ENCODE measurements at places on chromosomes 5 and 9. TPM values are rescaled to one million over a fixed set of nuclear protein-coding genes. Genes with fewer than 3 reads are reported as not detected.

- DNase-seq = no peak
Observed at GRCh38 chr9:100584951-100585350, 7.1 kb downstream of the CAVIN4 start.

- DNase-seq = no peak
Observed at GRCh38 chr9:30078195-30078594, 2306.2 kb upstream of the ACO1 start.

- DNase-seq = no peak
Observed at GRCh38 chr5:159340511-159340910, 10.2 kb upstream of the IL12B start.

DNA sequence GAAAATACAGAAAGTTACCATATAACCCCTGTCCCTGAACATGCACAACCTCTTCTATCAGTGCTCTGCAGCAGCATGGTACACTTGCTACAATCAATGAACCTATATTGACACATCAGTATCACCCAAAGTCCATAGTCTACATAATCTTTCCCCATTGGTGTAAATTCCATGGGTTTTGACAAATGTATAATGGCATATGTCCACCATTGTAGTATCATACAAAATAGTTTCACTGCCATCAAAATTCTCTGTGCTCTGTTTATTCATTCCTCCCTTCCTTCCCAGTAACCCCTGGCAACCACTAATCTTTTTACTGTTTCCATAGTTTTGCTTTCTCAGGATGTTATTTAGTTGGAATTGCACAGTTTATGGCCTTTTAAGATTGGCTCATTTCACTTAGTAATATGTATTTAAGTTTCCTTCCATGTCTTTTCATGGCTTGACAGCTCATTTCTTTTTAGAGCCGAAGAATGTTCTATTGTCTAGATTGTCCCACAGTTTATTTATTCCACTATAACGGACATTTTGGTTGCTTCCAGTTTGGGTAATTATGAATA lies 1707.0 kb downstream of the EFNA5 start:
- no peak for DNase-seq

SECISBP2 gene
- total RNA-seq = 100 TPM

- peak; percentile 87 for DNase-seq
Observed at GRCh38 chr5:149371296-149371962, 7.7 kb downstream of the IL17B start.

- DNase-seq = no peak
Observed at GRCh38 chr5:10684303-10685086, 76.5 kb downstream of the DAP start.

RUSC2 gene
- 5.5 TPM for total RNA-seq

- DNase-seq = no peak
Observed at GRCh38 chr5:2109566-2109965, 226.8 kb upstream of the IRX4 start.

OCLN gene
- total RNA-seq = 85.3 TPM

DNA sequence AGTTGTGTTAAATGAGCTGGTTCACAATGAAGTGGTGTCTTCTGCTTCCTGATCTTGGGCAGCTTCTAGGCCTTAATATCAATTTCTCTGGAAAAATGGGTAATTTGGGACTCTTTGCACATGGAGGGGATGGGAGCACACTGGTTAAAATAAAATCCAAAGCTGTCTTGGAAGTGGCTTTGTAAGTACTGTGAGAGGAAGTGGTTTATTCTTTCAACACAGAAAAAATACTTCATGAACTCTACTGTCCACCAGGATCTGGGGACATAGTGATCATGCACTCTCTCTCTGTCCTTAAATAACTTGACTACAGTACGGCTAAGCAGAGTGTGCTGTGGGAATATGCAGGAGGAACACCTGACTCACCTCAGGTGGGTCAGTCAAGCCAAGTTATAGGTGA lies 2.4 kb downstream of the PCYOX1L start:
- DNase-seq = no peak

TAF11L5 gene
- not detected for total RNA-seq

- DNase-seq = no peak
Observed at GRCh38 chr5:154275566-154275965, 85.0 kb downstream of the GALNT10 start.

DNA sequence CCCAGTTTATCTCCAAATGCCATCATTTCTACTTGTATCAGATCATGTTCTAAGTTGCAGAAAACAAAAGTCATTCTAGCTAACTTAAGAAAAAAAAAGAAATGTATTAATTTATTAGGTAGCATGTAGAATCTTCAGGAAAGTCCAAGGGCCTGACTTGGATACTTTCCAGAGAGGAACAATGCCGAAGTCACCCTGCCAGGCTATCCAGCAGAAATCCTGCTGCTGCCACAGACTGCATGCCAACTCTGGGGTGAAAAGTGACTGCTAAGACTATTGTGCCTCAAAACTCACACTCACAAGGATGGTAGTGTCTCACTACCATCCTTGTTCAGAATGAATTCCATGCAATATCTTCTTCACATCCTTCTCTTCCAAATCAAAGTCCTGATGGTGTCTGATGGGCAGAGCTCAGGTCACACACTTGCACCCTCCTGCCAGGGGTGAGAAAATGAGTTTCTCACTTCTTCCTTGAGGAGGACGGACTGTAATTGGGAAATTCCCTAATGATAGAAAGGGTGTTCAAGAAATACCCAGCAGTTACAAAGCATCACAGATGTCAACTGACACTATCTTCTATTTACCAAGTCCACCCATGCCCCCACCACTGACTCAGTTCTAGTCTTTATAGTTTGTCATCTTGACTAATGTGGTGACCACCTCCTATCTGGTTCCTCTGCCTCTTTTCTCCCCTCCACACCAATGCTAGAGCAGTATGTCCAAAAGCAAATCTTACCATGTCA lies 279.4 kb downstream of the CWC27 start:
- DNase-seq = no peak

DNA sequence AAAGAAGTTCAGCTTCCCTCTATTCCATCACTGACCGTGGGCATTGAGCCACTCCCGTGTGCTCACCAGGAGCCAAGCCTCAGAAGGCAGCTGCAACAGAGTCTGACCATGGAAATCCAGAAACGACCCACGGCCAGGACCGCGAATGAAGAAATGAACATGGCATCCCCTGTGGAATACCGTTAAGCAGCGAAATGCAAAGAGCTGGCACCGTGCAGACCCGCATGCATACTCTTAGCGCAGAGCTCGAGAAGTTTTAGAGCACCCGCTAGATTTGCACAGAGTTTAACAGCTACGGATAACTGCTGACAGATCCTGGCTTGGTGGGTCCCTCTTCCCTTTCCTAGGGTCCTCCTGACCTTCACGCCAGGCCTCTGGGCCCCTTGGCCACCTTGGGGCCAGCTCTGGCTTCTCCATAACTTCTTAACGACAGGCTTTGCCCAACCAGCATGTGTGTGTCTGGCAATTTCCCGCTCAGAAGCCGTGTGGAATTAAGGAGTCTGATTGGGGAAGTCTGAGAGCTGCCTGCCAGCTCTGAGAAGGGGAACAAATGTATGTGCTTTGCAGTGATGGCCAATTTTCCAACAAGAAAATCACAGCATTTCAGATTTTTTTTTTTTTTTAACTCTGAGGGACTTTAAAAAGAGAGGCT lies 75.3 kb upstream of the COL5A1 start:
- DNase-seq = peak; percentile 29

- DNase-seq = no peak
Observed at GRCh38 chr5:140073296-140073695, 30.2 kb upstream of the NRG2 start.

TPM2 gene
- total RNA-seq = 41.2 TPM

DNA sequence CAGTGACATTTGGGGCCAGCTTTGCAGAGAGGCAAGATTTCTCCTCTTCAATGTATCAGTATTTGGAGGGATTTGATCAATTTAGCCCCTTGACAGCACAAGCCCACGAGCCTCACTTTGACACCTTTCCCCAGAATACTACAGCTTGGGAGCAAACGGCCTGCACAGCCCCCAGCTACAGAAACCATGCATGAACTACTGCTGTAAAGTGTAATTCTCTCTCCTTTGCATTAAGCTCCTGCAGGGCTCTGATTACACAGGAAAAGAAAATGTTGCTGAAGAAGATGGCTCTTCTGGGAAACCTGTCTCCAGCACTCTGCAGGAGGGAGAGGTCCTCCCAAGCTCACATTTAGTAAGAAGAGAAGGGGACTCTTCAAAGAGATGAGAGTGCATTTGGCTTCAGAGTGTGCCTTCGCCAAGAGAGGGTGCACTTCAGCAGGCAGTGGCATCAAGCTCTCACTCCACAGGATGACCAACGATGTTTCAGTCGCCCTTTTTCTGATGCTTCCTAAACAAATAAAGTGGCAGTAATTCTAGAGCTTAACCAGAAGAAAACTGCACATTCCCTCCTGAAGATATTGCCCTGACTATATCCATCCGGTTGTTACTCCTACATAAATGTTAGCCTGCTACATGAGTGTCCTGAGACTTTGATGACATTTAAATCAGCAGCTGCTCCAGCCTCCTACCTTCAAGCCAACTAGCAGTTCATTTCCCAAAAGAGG lies 272.2 kb downstream of the AUH start:
- DNase-seq = peak; percentile 77

- no peak for DNase-seq
Observed at GRCh38 chr5:147176422-147176821, 58.4 kb upstream of the STK32A start.

GRCh38 chr9:98241357-98242300 lies 13.8 kb downstream of the TBC1D2 start:
- no peak for DNase-seq

DNA sequence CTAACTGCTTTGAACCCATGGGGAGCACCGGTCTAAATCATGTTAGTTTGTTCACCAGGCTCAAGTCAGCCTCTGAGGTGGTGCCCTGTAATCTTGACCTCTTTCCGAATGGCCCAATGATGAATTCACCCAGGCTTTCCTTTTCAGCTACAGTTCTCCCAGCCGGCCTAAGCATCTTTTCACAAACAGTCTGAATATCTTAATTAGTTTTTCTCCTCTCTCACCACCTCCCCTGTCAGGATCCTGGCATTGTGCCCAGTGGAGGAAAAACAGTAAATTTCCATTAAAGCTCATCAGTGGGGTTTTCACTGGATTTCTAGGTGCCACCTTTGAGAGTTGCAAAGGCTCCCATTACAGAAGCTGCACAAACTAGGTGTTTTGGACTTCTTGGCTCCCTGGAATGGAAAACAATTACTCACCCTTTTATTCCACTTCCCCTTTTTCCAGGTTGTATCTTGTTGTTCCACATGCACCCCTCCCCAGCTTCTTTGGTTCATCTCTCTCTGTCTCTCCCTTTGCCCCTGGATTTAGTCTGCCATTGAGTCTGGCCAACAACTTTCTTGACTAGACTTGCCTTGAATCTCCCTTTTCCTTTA lies 69.4 kb upstream of the ADAMTSL1 start:
- no peak for DNase-seq

DNA sequence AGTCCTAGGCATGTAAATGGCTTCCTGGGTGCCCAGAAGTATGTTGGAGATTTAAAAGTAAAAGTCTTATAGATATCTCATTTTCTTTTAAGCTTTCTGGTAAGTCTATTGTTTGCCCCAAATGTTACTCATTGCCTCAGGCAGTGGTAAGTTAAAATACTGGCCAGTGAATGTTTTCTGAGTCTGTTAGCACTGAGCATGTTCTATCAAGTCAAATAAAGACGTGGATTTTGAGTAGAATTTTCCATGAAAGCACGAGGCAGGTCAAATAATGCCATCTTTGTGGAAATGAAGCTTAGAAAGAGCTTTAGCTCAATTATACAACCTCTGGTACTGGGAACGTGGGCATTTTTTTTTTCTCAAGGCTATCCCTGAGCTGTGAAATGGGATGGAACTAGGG lies 651.3 kb upstream of the ACO1 start:
- DNase-seq = no peak

SPATA9 gene
- total RNA-seq = not detected

PDZD2 gene
- total RNA-seq = 7.4 TPM

IFNA13 gene
- not detected for total RNA-seq

- no peak for DNase-seq
Observed at GRCh38 chr9:16133556-16134227, 580.8 kb downstream of the CCDC171 start.

GPR150 gene
- total RNA-seq = 4.1 TPM

- DNase-seq = no peak
Observed at GRCh38 chr5:67287510-67288268, 91.1 kb upstream of the CD180 start.

CSF1R gene
- 15.8 TPM for total RNA-seq

MYMK gene
- total RNA-seq = not detected

DNA sequence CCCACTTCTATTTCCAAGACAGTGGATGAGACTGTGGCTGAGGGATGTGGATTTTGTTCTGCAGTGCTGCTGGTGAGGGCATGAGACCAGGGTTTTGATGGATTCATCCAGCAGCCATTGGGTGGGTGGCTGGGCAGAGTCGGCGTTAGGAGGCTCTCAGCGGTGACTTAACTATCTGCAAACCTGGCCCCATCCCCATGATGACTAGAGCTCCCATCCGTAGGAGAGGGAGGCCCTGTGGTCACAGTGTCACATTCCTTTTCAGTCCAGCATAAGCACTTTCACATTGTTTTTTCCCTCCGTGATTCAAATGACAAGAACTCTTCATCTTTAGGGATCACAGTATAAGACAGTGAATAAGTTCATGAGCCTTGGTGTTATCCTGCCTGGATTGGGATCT lies 60.4 kb upstream of the SPRY4 start:
- no peak for DNase-seq

DNA sequence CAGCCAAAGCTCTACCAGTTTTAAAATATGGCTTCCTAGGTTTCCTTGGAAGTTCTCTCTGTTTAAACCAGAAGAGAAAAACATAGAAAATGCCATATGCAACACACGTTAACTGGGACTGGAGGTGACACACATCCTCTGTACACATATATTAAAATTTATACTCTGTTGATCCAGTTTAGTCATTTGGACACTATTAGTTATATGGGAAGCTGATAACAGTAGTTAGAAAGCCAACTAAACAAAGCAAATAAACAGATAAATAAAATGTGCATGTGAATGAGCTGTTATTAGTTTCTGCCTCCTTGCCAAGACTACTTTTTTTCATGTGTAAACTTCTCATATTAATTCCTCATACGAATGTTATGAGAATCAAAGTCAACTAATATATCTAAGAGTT lies 1249.2 kb upstream of the CDH6 start:
- no peak for DNase-seq

IQGAP2 gene
- total RNA-seq = 110 TPM

GRCh38 chr5:175383350-175383749 lies 60.6 kb downstream of the DRD1 start:
- DNase-seq = no peak

- no peak for DNase-seq
Observed at GRCh38 chr5:76125888-76126287, 42.7 kb downstream of the SV2C start.

EGR1 gene
- total RNA-seq = 17.2 TPM

PLAC8L1 gene
- 2.8 TPM for total RNA-seq

DNA sequence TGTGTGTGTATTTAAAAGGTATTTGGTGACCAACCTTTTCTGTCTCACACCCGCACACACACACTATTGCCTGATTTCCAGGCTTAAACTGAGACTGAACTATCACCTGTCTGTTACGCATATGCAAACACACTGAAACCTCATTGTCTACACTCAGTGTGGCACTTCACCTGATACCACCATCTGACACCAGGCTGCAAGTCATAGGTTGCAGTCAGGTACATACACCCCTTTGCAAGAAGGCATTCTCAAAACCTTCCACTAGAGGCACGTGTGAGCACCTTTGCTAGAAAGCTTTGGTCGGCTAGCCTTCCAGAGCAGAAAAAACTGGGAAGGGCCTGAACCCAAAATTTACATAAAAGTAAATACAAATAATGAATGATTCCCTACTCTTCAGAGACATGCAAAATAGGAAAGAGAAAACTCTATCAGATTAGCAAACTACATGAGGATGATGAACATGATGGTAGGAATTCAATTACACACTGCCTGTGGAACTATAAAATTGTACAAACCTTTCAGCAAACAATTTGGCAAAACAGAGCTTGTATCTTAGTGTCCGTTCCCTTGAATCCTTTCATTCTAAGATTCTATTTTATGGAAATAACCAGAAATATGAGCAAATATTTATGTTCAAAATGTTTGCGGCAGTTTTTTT lies 5.9 kb upstream of the FOXD1 start:
- DNase-seq = peak; percentile 77
